Vagina (tissue), 2 donors: ENCODE measurements at places on chromosomes 6 and 20.

DNA sequence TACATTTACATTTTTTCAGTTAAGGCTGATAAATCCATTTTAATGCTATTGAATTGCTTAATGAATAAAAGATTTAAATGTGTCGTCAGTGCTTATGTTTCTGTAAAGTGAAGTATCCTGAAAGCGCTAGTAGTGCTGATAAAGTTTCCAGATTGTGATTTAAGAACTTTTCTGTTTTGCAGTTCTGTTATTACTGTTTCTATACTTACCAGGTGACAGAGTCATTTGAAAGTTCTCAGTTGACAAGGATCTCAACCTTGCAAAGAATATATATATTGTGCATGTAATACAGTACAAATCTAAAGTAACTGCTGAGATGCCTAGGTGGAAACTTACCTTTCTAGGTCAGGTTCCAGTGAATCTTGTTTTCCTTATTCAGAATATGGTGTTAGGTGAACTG is 201.8 kb downstream of the ARID1B start:
- DNase-seq: no peak

GRCh38 chr6:70479236-70479635 is 65.9 kb downstream of the FAM135A start:
- no peak for DNase-seq

DNA sequence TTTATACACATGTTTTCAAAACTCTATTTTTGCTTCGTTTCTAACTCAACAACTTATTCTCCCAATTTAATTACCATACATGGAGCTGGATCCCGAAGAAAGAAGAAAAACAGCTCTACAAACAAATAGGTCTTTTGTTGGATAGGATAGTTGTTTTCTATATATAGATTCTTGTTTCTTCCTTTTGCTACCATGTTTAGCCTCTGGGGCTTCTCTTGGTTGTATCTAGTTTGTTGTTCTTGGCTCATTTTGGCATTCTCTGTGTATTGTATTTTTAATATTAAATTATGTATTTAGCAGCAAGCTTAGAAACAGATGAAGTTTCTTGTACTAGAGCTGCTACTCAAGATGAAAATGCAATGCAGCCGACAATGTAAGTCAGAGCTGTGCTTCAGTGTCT is 60.9 kb downstream of the PLCB4 start:
- no peak for DNase-seq

DNA sequence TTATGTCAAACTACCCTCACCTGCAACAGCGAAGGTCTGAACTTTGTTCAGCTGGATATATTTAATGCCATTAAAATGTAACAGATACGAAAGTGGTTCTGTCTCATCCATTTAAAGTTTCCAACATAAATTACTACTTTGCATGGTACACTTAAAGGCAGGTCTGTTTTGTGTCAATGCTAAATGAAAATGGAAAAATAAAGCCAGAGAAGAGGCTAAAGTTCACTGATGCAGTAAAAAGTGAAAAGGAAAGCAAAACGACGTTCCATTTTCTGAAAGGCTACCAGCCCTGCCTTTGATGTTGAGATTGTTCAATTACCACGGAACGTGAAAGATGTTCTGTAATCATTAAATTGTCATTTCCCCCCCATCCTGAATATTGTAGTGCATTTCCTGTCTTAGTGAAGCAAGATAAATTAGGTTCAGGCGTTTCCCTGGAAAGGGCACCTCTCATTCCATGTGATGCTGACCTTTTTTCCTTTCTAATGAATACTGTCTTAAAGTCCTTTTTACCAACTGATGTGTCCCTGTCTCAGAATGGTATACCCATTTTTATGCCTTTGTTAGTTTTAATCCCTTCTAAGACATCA is 334.7 kb upstream of the JAG1 start:
- no peak for DNase-seq

DNA sequence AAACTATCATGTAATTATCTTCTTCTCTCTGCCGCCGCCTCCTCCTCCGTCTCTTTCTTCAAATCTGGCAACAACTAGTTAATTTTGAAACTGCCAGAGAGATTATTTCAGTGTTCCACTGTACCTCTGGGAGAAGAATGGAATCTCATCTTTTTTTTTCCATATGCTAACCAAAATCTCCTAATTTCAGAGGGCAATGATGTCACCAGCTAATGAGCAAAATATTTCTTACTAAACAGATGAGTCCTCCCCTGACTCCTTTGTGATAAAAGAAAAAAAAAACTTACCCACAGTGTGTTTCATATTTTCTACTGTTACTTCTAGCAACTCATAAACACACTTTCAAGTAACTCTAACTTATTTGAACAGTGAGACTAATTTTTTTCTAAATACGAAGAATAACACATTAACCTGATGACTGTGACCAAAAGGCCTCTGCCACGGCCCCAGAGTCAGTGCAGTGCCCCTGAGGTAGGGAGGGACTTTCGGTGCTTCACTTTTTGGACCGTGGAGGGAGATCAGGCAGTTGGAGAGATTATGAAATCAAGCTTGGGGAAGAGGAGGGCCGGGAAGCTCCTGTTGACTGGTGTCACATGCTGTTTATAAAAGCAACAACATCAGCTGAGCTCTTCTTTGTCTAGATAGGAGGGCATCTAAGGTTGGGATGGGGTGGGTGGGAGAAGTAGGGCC is 159.6 kb downstream of the SASH1 start:
- no peak for DNase-seq
